ENCODE measurements at places on chromosomes 5 and 9.

DNA sequence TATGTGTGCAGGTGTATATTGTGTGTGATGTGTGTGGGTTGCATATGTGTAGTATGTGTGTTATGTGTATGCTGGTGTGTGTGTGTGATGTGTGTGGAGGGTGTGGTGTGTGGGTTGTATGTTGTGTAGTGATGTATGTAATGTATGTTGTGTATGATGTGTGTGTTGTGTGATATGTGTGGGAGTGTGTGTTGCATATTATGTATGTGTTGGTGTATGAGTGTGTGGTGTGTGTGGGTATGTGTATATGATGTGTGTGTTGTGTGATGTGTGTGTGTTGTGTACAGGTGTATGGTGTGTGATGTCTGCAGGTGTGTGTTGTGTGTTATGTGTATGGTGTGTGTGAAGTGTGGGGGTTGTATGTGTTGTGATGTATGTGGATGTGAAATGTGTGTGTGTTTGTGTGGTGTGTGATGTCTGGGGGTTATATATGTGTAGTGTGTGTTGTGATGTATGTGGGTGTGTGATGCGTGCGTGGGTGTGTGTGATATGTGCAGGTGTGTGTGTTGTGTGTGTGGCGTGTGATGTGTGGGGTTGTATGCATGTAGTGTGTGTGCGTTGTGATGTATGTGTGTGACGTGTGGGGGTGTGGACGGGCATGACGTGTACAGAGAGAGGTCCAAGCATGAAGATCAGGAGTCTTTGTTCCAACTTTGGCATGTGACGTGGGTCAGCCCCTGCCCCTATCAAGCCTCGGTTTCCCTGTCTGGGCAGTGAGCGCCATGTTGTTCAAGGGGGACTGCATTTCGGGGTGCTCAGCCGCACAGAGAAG, 8.5 kb upstream of the CRB2 start:
- DNase-seq = no peak

- DNase-seq = no peak
Measured at GRCh38 chr5:14854799-14855198, 16.8 kb downstream of the ANKH start.

- no peak for DNase-seq
Measured at GRCh38 chr5:134714541-134714940, 23.8 kb upstream of the CAMLG start.

- no peak for DNase-seq
Measured at GRCh38 chr5:113221294-113222176, 213.3 kb downstream of the TSSK1B start.

- DNase-seq = no peak
Measured at GRCh38 chr5:73496984-73497457, 1.2 kb upstream of the BTF3 start.

DNA sequence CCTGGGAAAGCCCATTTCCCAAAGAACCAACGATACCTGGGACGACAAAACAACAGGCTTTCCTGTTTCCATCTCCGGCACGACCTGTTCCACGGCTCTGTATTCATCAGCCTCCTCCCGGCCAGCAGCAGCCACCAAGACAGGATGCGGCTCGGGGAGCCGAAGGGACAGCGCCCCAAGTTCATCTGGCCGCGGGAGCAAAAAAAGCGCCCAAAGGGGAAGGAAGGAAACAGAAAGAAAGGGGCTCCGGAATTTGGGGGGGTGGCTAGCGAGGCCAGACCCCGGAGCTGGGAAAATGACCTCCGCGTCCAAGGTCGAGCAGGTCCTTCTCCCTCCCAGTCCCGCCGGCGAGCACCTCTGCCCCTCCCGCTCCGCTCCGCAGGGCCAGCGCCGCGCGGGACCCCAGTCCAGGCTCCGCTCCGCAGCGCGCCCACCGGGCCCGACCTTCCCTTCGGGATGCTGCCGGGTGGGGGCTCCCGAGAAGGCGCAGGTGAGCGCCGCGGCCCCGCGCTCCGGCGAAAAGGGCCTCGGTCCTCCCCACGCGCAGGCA, 608 bp downstream of the ELOVL7 start:
- no peak for DNase-seq

DNA sequence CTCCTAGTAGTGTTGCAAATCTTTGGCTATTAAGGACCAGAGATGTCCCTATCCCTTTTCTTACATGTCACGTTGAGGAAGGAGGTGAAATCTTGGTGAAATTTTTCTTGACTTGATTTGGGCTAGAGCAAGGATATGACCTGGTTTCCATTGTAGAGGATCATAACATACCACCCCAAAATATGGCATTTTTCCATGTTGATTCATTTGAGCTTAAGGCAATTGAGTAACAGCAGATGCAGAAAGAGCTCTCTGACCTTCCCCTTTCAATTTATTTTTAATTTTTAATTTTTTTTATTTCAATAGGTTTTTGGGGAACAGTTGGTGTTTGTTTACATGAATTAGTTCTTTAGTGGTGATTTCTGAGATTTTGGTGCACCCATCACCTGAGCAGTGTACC, 61.2 kb upstream of the MAP1B start:
- DNase-seq = no peak

DNA sequence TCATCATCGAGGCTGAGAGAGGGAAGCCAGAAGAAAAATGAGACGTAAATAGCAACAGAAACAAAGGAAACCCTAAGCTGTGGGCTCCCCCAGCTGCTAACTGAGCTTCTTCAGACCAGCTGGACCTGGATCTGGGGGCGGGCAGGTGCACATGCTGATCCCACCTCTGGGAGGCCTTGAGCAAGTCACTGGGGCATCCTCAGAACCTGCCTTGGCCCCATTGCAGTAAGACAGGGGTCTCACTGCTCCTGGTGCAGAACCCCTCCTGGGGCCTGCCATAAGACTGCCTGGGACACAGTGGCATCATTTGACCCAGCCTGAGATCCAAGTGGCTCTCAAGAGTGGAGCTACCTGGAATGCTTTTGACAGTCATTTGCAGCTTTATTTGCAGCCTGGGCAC, 77.4 kb downstream of the PHF2 start:
- DNase-seq = no peak

GRCh38 chr5:79729679-79730078, 40.0 kb downstream of the CMYA5 start:
- no peak for DNase-seq

- no peak for DNase-seq
Measured at GRCh38 chr5:124180875-124181461, 565.5 kb downstream of the ZNF608 start.

DNA sequence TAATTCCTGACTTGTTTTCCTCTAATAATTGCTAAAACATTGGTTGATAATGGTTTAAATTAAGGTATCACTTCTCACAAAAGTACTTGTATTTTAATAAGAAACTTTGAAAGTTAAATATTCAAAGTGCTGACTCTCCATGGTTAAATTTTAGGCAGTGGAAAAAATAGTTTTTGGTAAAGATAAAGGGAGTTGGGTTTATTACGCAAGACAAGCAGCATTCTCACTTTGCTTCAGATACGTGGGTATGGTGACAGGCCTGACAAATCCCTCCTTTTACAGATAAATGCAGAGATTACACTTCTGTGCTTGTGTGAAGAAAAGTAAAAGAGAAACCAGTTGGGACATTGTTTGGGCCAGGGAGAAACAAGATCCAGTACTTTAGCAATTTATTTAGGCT, 14.5 kb upstream of the FAM170A start:
- no peak for DNase-seq

DNA sequence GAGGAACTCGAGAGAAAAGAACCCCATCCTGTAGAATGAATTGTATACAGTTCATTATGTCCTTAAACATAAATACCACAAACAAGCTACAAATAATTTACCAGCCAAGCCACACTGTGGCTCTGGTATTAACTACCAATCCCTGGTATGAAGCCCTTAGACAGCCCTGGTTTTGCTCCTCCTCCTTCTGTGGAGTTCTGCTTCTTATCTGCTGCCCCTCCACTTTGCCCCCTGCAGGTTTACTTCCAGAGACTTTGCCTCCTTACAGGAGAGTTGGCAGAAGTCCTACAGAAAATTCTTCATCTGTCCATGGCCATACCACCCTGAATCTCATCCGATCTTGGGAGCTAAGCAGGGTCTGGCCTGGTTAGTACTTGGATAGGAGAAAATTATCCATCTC, 219.8 kb downstream of the ACTL7B start:
- no peak for DNase-seq

- no peak for DNase-seq
Measured at GRCh38 chr9:649128-650074, 192.1 kb upstream of the DMRT1 start.

DNA sequence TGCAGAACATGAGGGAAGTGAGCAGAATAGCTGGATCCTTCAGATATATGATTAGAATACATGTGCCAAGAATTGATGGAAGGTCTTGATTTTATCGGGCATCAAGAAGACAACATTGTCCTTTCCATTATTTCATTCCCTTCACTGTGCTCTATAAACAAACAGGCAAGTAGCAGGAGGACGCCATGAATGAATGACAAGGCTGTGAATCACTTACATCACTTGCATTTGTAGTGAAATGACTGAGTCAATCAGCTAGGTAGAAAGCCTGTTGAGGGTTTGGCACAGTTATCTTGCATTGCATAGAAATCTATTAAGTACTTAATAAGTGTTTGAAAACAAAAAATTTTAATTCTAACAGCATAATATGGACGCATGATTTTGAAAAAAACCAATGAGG, 548.8 kb upstream of the IZUMO3 start:
- no peak for DNase-seq

GRCh38 chr9:134738869-134739659, 97.5 kb downstream of the COL5A1 start:
- DNase-seq = peak; percentile 2

GRCh38 chr5:178249191-178249989, 16.8 kb upstream of the PHYKPL start:
- peak; percentile 22 for DNase-seq

- DNase-seq = no peak
Measured at GRCh38 chr5:39049315-39049714, 24.9 kb downstream of the RICTOR start.

- no peak for DNase-seq
Measured at GRCh38 chr5:10227379-10227778, 22.3 kb downstream of the ATPSCKMT start.

DNA sequence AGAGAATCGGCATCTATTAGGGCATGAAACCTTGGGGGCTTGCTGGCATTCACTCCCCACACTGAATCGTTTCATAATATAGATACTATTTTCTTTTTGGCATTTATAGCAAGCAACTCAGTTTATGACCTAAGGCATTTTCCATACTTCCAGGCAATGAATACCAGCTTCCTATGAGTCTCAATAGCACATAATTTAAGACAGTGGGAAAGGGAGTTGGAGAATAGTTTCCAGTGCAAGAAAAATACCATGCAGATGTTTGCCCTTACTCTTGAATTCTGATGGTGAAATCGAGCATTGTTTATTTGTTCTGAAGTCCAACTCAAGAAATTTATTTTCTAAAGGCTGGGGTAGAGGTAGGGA, 175.8 kb upstream of the KLF9 start:
- DNase-seq = no peak

GRCh38 chr5:111439473-111440075, 72.8 kb downstream of the STARD4 start:
- DNase-seq = no peak

DNA sequence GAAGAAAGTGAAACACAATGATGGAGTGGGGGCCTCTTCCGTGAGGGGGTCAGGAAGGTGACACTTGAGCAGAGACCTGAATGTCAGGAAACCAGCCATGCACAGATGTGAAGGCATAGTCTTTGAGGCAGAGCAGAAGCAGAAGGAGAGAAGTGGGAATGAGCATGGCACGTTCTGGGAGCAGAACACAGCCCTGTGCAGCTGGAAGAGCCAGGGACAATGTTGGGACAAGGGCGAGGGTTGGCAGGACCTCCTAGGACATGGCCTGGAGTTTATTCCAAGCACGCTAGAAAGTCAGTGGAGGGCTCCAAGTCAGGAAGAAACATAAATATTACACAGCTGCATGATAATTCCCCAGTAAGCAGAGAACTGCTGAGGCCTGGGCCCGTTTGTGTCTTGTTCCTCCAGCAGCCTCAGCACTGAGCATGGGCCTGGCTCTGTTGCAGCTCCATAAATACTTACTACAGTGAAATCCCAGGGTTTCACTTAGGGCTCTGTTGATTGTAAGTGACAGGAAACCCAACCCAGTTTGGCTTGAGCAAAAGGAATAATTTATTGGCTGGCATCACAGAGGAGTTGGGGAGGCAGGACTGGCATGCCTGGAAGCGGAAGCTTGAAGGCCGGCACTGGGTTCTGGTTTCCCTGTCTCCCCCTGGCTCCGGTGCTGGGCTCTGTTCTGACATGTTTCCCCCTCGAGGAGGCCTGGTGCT, 66.2 kb downstream of the MVB12B start:
- no peak for DNase-seq

DNA sequence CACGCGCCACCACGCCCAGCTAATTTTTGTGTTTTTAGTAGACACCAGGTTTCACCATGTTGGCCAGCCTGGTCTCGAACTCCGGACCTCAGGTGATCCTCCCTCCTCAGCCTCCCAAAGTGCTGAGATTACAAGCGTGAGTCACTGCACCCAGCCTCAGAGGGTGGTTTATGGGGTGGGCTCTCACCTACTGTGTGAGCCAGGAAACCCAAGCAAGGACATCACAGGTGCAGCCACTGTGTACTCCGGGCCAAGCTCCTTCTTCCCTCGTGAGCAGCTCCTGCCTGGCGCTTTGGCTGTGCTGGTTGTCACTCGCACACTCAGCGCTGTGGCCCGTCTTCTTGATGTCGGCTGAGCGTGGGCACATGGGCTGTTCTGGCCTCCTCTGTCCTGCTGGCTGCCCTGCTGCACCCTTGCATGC, 70.1 kb downstream of the WNK2 start:
- DNase-seq = no peak

GRCh38 chr5:141816598-141817399, 61.4 kb downstream of the PCDH1 start:
- DNase-seq = no peak

GRCh38 chr9:137158625-137159024, 11.2 kb downstream of the LRRC26 start:
- DNase-seq = no peak

DNA sequence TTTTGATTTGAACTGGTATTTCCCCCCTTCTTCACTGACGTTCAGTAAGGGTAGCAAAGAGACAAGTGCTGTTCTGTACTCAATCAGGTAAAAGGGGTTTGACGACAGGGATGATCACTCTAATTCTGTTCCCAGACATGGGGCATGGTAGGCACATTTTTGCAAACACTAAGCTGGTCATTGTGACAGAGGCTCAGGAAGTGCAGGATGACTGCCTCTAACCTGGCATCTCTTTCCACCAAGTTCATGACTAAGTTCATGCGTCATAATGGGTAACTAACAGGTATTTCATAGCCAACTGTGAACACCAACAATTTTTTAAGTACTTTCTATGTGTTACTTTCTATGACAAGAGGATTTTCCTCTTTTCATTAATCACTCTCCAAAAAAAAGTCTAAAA, 166.5 kb downstream of the MAPKAP1 start:
- DNase-seq = no peak

DNA sequence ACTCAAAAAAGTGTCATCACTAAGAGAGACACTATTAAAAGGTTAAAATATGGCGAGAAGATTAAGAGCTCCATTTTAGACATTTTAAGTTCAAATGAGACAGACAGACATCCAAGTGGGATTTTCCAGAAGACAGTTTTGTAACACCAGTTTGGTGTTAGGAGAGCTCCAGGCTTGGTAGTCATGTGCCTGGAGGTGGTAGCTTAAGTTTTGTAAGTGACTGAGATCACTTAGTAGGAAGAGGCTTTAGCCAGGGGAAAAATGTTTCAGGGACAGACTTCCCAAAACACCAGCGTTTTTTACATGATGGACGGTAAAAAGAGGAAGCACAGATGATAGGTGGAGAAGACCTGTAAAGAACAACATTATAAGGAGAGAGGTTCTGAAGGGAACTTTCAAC, 150.3 kb downstream of the GIN1 start:
- DNase-seq = no peak
